ENCODE measurements at places on chromosomes 7 and 10. TPM values are rescaled to one million over a fixed set of nuclear protein-coding genes. Genes with fewer than 3 reads are reported as not detected.

- DNase-seq: no peak
Measured at GRCh38 chr10:80544316-80544953, 6.7 kb downstream of the SH2D4B start.

DNA sequence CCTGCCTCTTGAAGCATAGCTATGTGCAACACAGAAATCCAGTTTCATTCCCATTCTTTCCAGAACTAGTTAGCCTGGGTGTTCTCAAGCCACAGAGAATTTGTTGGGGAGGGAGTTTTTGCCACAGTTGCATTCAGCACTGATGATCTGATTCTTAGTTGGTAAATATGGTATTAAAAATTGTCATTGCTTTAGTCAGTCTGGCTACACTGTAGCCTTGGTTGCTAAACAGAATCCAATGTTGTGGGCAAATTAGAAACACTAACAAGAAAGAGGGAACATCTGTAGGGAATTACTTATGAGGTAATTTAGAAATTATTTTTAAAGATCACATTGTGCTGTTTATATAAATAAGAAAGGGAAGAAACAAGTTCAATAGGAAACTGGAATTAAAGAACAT, 57.0 kb upstream of the CC2D2B start:
- DNase-seq: no peak

Gene POLD2
- total RNA-seq: 250 TPM

GRCh38 chr10:58351616-58352578, 17.1 kb downstream of the UBE2D1 start:
- no peak for DNase-seq
